ENCODE measurements at places on chromosomes 12 and 14.
A peak's percentile ranks its signal among the peaks of the same experiment; 100 is the strongest.

GRCh38 chr12:13147688-13148484, 44.4 kb upstream of the GSG1 start:
- DNase-seq = no peak

DNA sequence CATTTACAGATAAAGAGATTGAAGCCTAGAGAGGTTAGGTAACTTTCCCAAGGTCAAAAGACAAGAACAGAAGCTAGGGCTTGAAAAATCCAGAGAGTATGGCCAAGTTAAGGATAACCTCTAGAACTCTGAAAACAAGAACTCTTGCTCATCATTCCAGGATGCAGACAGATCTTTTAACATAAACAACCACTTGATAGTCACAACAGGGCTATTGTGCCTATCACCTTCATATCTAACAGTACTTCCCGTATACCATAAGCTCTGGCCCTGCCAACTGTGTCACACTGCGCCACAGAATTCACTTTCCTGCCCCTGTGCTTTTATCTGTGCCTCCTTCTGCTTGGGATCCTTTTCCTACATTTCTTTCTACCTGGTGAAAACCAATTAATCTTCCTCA, 18.2 kb downstream of the ERP29 start:
- no peak for DNase-seq

DNA sequence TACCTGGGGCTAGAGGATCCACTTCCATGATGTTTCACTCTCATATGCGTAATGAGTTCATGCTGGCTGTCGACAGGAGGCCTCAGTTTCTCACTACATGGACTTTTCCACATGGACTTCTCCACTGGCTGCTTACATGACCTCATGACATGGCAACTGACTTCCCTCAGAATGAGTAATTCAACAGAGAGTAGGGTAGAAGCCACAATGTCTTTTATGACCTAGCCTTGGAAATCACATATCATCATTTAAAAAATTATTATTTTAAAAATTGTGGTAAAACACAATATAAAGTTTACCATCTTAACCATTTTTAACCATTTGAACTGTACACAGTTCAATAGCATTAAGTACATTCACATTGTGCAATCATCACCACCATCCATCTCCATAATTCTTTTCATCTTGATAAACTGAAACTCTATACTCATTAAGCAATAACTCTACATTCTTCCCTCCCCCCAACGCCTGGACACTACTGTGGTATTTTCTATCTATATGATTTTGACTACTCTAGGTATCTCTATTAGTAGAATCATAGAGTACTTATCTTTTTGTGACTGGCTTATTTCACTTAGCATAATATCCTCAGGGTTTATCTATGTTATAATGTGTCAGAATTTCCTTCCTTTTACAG, 144.5 kb downstream of the TGFB3 start:
- DNase-seq = no peak

- DNase-seq = peak; percentile 70
Observed at GRCh38 chr14:66041582-66041981, 444.6 kb upstream of the CCDC196 start.

GRCh38 chr12:93449277-93449676, 7.5 kb upstream of the UBE2N start:
- DNase-seq = no peak

GRCh38 chr12:96033549-96034389, 1.6 kb downstream of the LTA4H start:
- DNase-seq = no peak

DNA sequence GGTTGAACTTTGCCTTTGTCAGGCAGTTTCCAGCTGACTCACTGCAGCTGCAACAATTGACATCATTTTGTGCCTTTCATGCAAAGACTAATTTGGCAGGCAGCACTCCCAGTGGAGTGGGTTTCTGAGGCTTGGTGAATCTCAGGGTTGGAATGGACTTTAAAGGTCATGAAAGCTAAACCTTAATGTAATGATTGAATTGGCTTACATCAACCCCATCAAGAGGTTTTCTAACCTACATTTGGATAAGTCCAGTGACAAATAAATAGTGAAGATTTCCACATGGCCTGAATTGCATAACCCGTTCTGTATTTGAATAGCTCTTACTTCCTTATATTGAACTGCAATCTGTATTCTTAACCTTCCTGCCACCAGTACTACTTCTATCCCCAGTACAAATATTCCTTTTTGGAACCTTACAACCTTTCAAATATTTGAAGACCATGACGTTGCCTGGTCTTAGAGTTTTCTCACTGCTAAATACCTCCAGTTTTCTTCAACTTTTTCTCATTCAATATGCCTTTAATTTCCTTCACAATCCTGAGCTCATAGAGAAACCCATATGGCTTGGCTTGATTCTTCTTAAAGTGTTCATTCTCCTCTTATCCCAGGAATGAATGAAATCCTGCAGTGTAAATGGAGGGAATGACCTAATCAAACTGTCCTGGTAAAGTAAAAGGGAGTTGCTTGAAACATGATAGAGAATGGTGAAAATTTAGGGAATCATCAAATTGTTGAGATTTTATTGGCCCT, 168.1 kb upstream of the NOVA1 start:
- DNase-seq = no peak

DNA sequence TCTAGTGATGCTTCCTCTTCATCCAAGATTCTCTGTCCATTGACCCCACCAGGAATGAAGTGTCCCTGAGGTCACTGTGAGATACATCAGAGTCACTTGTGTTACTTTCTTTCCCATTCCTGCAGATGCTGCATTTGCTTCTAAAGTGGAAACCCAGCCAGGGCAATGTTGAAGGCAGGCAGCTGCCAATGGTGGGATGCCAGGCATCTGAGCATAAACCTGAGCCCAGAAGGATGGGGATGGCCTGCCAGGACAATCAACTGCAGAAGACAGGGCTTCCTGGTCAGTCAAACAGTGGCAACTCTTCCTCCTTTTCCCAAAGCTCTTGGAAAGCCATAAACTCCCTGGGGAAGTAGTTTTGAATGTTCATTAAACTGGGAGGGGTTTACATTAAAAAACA, 178.0 kb upstream of the TMEM132C start:
- no peak for DNase-seq

- DNase-seq = no peak
Observed at GRCh38 chr12:52790427-52791270, 5.3 kb downstream of the KRT3 start.

DNA sequence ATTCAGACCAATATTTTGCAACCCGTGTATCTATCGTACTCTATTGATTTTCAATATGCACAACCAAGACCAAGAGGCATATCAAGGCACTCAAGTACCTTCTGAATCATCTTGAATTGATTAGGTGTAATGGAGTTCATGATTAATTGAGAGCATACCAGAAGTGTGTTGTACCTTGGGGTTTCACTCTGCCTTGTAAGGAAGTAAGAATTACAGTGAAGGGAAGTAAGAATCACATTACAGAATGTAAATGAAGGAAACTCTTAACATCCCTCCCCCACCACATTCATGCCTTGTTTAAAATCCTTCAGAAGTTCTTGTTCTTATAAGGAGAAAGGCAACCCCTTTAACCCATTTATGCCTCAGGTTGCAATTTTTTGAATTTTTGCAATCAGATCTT, 5.4 kb upstream of the MGAT4C start:
- DNase-seq = no peak

- DNase-seq = no peak
Observed at GRCh38 chr14:74176400-74176793, 62.9 kb upstream of the VSX2 start.
